Right lobe of liver (tissue), 6 donors: ENCODE measurements at places on chromosomes 1 and 21. TPM values are rescaled to one million over a fixed set of nuclear protein-coding genes. Genes with fewer than 3 reads are reported as not detected.

Gene CYP4A22
- 35.9 TPM for total RNA-seq

Gene MPZ
- 9.6 TPM for total RNA-seq

Gene PTBP2
- total RNA-seq: 3.6 TPM

Gene GCSAML
- 0.24 TPM for total RNA-seq

Gene RGS16
- 0.46 TPM for total RNA-seq

Gene ILDR2
- total RNA-seq: 2.5 TPM

Gene FCGR2B
- 27.0 TPM for total RNA-seq

Gene ASTN1
- total RNA-seq: 0.28 TPM

Gene C1orf87
- not detected for total RNA-seq

Gene C1QA
- total RNA-seq: 81.2 TPM

Gene METTL13
- total RNA-seq: 12.6 TPM

DNA sequence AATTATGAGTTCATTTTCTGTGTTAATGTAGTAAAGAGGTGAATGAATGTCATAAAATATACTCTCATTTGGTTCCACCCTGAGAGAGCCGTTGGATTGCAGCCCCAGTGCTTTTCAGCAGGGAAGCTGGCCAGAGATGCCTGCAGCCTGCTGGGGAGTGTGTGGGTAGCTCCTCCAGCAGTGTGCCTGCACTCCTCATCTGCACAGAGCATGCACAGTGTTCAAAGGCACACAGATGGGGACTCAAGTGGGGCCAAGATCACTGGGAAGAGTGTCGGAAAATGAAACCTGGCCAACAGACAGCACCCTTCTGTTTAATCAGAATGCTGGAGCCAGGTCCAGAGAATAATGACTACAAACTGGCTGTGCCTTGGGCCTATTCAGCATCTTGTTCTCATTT lies 206.8 kb downstream of the ST6GALNAC3 start:
- DNase-seq: no peak
- H3K4me1 ChIP-seq: no peaks in the 10 kb centered on the region

GRCh38 chr1:18111605-18112297 lies 4.2 kb downstream of the IGSF21 start:
- no peaks in the 10 kb centered on the region for H3K4me1 ChIP-seq
- H3K4me3 ChIP-seq: no peak overlapping the region
- H3K27ac ChIP-seq: no peak overlapping the region

GRCh38 chr1:201619513-201619912 lies 80.6 kb downstream of the NAV1 start:
- H3K4me3 ChIP-seq: no peak overlapping the region
- no peaks in the 10 kb centered on the region for H3K27me3 ChIP-seq
- no peaks in the 10 kb centered on the region for H3K4me1 ChIP-seq
- H3K27ac ChIP-seq: no peak overlapping the region
- H3K36me3 ChIP-seq: no peaks in the 10 kb centered on the region

DNA sequence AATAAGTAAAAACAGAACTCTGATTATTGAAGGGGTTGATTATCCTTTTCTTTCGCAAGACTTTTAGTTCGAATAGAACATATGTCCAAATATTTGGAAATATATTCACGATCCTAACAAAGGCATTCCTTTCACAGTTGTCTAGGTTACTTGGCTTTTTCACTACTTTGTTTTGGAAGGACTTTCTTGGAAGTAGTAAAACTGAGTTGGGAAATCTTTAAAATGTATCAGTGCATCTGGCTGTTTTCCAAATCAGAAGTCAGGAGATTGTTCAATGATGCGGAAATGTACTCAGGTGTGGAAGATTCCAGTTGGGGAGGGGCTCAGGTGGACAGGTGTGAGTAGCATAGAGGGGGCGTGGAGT lies 67.1 kb downstream of the SH3BGR start:
- H3K4me3 ChIP-seq: no peak overlapping the region
- no peaks in the 10 kb centered on the region for H3K27me3 ChIP-seq
- DNase-seq: no peak
- H3K4me1 ChIP-seq: peaks cover 9% of the 10 kb centered on the region
- H3K36me3 ChIP-seq: no peaks in the 10 kb centered on the region

GRCh38 chr1:17829579-17829978 lies 74.4 kb downstream of the ACTL8 start:
- no peak overlapping the region for H3K4me3 ChIP-seq
- no peak overlapping the region for H3K27ac ChIP-seq
- no peak for DNase-seq
- H3K27me3 ChIP-seq: no peaks in the 10 kb centered on the region
- no peaks in the 10 kb centered on the region for H3K36me3 ChIP-seq
- no peaks in the 10 kb centered on the region for H3K4me1 ChIP-seq

- H3K36me3 ChIP-seq: peaks cover 11% of the 10 kb centered on the region
- H3K4me3 ChIP-seq: no peak overlapping the region
- H3K27ac ChIP-seq: no peak overlapping the region
- H3K27me3 ChIP-seq: no peaks in the 10 kb centered on the region
Observed at GRCh38 chr1:235714205-235714897, 64.8 kb upstream of the GNG4 start.

DNA sequence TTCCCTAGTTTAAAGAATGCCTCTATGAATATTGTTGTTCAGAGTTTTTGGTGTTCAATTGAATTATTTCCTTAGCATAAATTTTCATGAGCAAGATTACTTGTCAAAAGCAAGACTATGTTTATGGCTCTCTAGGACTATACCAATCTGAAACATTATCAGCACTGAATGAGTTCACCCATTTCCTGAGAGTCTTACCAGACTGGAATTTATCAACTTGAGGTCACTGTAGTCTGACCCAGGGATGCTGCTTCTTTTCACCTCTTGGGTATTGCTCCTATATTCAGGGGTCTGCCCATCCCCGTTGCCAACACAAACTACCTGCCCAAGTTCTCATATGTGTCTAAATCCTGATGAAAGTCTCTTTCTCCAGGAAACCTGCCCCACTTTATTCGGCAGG lies 42.6 kb downstream of the OPTC start:
- no peak for DNase-seq
- H3K36me3 ChIP-seq: no peaks in the 10 kb centered on the region
- H3K27me3 ChIP-seq: no peaks in the 10 kb centered on the region
- no peak overlapping the region for H3K4me3 ChIP-seq

DNA sequence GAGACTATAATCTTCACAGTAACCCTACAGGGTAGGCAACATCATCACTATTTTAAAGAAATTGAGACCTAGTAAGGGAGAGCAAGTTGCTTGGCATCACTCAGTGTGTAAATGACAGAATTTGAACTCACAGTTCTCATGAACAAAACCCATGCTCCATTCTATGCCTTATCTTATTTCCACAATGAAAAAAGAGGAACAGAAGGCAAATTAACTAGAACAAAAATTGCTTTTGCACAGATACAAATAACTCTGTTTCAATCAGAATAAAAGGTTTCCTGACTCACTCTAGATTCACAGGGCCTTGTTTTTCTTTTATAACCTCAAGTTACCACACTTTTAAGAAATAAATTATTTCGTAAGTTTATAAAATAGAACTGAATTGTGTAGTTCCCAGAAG lies 90.1 kb downstream of the UCHL5 start:
- no peak overlapping the region for H3K27ac ChIP-seq
- no peaks in the 10 kb centered on the region for H3K36me3 ChIP-seq
- no peaks in the 10 kb centered on the region for H3K4me1 ChIP-seq
- DNase-seq: no peak

GRCh38 chr1:242567596-242567995 lies 43.1 kb upstream of the PLD5 start:
- H3K27me3 ChIP-seq: no peaks in the 10 kb centered on the region
- no peaks in the 10 kb centered on the region for H3K4me1 ChIP-seq
- no peaks in the 10 kb centered on the region for H3K36me3 ChIP-seq
- no peak overlapping the region for H3K27ac ChIP-seq
- no peak overlapping the region for H3K4me3 ChIP-seq
- DNase-seq: no peak

DNA sequence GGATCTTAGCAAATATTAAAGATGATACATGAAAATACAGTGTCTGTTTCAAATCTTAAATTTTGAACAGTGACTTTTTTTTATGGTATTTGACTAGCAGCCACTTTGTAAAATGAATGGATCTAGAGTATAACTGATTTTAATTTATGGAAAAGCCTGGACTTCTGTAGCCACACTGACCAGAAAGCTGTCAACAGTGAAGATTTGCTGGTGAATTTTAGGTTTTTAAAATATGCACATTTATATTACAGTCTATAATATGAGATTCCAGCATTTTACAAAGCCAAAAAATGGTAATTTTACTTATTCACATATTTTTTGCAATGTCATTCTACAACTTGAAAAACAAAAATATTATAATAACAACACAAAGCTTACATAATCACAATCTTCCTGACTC lies 131.8 kb downstream of the NEGR1 start:
- H3K36me3 ChIP-seq: no peaks in the 10 kb centered on the region
- H3K27me3 ChIP-seq: no peaks in the 10 kb centered on the region
- DNase-seq: no peak
- no peak overlapping the region for H3K4me3 ChIP-seq
- H3K27ac ChIP-seq: no peak overlapping the region
- no peaks in the 10 kb centered on the region for H3K4me1 ChIP-seq

DNA sequence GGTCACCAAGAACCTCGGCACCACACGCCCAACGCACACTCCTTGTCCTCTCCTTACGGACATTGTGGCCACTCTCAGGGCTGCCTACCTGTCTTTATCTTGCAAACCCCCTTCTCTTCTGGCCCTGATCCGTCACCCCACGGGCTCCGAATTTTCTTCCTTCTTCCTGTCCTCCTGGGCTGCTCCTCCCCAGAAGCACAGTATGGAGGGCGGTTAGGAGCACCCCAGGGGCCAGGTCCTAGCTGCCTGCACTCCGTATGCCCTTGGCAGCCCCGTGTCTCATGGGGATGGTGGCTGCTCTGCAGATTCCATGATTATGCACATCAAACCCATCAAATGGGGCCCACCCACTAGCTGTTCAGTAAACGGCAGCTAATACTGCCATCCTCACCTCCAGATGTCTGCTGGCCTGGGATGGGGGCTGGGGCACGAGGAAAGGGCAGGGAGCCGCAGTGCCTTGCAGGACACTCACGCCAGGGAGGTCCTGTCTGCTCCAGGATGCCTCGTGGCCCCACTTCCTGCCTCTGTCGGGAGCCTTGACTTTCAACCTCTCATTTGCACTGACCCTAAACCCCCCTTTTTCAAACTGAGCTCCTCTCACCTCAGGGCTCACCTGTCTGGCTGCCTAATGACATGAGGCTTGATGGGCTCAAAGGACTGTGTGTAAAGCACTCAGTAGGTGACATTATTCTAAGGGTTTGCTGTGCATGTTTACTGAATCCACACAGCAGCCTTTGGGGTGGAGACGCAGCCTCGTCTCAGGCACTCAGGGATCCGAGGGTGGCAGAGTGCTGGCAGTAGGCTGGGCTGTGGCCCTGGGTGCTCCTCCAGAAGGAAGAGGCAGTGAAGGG lies 4.4 kb downstream of the TTC34 start:
- DNase-seq: no peak
- no peak overlapping the region for H3K4me3 ChIP-seq
- H3K27me3 ChIP-seq: no peaks in the 10 kb centered on the region

DNA sequence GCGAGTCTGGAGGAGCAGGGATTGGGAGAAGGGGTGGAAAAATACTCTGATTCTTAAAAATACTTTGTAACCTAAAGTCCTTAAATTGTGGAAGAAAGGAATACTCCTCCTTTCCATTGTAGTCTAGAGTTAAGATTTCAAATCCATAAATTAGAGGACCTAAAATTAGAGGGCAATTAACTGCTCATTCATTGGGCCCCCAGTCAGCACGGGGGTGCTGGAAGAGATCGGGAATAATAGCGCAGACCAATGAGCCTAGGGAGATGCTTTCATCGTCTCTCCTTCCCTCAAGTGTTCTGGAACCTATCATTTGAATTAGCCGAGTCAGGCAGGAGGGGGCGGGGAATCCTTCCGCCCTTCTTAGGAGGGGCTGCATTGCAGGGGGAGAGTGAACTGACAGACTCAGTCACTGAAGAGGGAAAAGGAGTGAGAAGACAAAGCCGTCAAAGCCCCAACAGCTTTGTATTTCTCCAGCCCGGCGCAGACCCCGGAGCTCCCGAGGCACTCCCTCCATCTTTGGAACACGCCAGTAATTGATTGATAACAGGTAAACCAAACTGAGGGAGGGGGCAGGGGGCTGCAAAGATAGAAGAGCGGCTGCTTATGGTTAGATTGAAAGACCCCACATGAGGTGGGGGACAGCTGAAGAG lies at the start of gene MLLT11:
TSS of gene MLLT11 (plus strand) at position 391 of the 650 bp plus-strand sequence. CDS start 6,828 bp downstream, outside the sequence.
- H3K4me3 ChIP-seq: peak within 1 kb of the TSS; percentile 78
- H3K4me1 ChIP-seq: no peaks in the 10 kb centered on the region
- H3K27ac ChIP-seq: peak within 1 kb of the TSS; percentile 93
- no peak for DNase-seq
- no peaks in the 10 kb centered on the region for H3K27me3 ChIP-seq

GRCh38 chr1:59543211-59543668 lies 246.3 kb downstream of the FGGY start:
- peaks cover 36% of the 10 kb centered on the region for H3K4me1 ChIP-seq
- no peaks in the 10 kb centered on the region for H3K27me3 ChIP-seq
- H3K4me3 ChIP-seq: no peak overlapping the region
- H3K36me3 ChIP-seq: no peaks in the 10 kb centered on the region
- DNase-seq: no peak

- no peaks in the 10 kb centered on the region for H3K27me3 ChIP-seq
- no peaks in the 10 kb centered on the region for H3K36me3 ChIP-seq
- DNase-seq: no peak
Observed at GRCh38 chr21:24179110-24179509, 1428.2 kb downstream of the MRPL39 start.

GRCh38 chr1:29186252-29186651 lies 4.6 kb upstream of the SRSF4 start:
- no peaks in the 10 kb centered on the region for H3K36me3 ChIP-seq
- H3K27ac ChIP-seq: peak overlapping the region; percentile 48
- H3K27me3 ChIP-seq: no peaks in the 10 kb centered on the region

- no peaks in the 10 kb centered on the region for H3K36me3 ChIP-seq
- no peaks in the 10 kb centered on the region for H3K4me1 ChIP-seq
- no peak overlapping the region for H3K27ac ChIP-seq
- H3K27me3 ChIP-seq: no peaks in the 10 kb centered on the region
Observed at GRCh38 chr1:163565166-163565565, 243.4 kb downstream of the NUF2 start.

GRCh38 chr1:150479927-150480352 lies 7.3 kb upstream of the TARS2 start:
- peak; percentile 70 for DNase-seq
- H3K27ac ChIP-seq: no peak overlapping the region
- no peak overlapping the region for H3K4me3 ChIP-seq
- H3K36me3 ChIP-seq: no peaks in the 10 kb centered on the region

- no peak overlapping the region for H3K4me3 ChIP-seq
- H3K4me1 ChIP-seq: no peaks in the 10 kb centered on the region
- no peak for DNase-seq
- no peaks in the 10 kb centered on the region for H3K36me3 ChIP-seq
Observed at GRCh38 chr1:66809736-66810326, 8.8 kb upstream of the INSL5 start.

DNA sequence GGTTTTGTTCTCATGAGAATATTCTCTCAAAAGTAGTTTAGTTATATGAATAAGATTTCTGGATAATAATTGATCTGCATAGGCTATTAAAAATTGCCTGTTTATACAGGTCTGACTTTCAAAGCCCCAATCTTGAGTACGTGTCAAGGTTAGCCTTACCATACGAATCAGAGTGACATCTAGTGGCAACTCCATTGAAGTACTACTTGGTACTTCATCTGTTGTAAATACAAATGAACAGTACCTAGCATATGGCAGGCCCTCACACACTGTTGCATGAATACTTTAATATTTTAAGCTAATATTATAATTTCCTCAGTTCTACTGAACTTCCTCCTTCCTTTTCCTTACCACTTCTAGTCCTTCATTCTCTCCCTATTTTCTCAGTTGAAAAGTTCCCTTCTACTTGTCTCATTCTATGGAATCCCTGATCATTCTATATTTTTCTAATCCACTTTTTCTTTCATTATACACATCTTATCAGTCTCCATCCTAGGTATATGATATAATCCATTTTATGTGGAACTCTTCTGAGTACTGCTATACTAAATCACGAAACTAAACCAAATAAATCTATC lies 101.2 kb downstream of the AKT3 start:
- no peaks in the 10 kb centered on the region for H3K4me1 ChIP-seq
- H3K4me3 ChIP-seq: no peak overlapping the region
- no peaks in the 10 kb centered on the region for H3K36me3 ChIP-seq
- DNase-seq: no peak
- no peak overlapping the region for H3K27ac ChIP-seq
